Stimulated activated naive CD8-positive, alpha-beta T cell treated with anti-CD3 and anti-CD28 coated beads, Interleukin-15, Interleukin-2, amounts not matched to agents 100 U/mL and 50 U/mL, for 24 hours (primary cell): ENCODE measurements at places on chromosomes 5 and 9.
A peak's percentile ranks its signal among the peaks of the same experiment; 100 is the strongest.

GRCh38 chr5:60415443-60415842 lies 284.5 kb downstream of the DEPDC1B start:
- no peak for DNase-seq

GRCh38 chr9:110623462-110624025 lies 44.0 kb upstream of the SVEP1 start:
- peak; percentile 18 for DNase-seq

DNA sequence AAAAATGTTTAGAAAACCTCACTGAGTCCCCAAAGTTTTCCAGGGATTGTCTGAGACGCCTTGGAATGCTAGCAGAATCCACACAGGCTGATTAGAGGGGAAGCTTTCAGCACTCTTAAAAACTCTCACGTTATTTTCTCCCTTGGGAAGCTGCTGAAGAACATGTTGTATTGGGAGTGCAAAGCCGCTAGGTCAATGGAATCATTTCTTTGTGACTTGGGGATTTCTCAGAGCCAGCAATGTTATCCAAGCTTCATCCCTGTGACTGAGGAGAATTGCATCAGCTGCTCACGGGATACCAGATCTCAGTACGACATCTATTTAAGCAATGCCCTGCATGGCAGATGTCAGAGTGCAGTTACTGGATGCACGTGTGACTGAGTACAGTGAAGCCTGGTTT lies 426.4 kb upstream of the MPDZ start:
- DNase-seq = no peak

DNA sequence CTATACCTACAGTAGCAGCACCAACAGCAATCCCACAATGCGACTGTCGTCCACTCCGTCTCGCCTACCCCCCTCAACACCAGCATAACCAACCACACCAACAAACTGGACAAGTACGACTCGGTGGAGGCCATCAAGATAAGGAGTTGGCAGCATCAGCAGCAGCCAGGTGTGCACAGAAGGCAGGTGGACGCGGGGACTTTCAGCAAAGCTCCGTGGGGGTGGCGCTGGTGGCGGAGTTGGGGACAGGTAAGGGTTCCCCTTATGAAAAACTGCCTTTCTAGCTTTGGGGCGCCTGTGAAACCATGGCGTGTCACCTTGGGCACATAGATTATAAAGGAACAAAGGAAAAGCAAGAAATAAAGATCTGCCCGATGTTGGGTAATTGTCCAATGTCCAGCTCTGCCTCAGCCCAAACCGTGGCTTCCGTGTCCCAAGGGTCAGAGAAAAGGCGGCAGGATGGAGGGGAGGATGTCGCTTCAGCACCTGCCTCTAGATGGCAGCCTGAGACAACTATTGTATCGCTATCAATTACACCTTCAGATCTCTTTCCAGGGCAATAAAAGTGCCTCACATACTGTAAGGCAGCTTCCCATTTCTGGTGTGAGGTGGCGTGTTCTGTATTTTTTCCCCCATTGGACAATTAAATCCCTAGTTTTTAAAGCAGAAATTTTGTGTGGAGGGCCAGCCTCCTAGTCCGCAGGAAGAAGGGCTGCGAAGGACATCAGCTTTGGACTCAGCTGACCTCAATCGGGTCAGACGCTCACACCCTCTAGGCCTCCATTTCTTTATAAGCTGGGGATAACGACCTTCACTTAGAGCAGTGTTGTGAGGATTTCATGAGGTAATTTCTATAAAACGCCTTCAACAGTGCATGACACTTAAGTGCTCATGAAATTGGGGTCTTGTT lies 58.8 kb downstream of the MTRR start:
- DNase-seq = peak; percentile 45

- DNase-seq = no peak
Measured at GRCh38 chr9:4303006-4303405, 3.1 kb upstream of the GLIS3 start.

GRCh38 chr5:176995122-176995490 lies 11.5 kb downstream of the UIMC1 start:
- no peak for DNase-seq

GRCh38 chr9:123881604-123882003 lies 48.3 kb downstream of the DENND1A start:
- no peak for DNase-seq

- DNase-seq = no peak
Measured at GRCh38 chr9:5846501-5846921, 13.6 kb upstream of the ERMP1 start.

GRCh38 chr9:94864862-94865509 lies 138.5 kb downstream of the AOPEP start:
- no peak for DNase-seq

DNA sequence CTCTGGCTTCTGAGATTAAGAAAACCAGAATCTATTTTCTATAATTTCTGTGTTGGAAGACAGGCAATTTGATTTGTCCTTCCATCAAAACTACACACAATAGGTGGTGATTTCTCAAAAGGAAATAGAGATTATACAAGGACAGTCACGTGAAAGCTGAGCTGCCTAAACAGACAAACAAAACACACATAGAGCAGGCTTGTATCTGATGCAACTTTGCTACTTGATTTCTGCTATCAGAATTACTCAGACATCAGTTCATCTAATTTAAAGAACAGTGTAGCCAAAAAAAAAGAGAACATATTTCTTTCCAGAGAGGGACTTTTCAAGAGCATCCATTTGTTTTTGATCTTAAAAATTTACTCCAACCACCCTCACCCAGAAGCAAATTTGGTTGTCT lies 2128.3 kb upstream of the C9orf72 start:
- no peak for DNase-seq

- no peak for DNase-seq
Measured at GRCh38 chr9:112719241-112719691, 1.3 kb upstream of the INIP start.

DNA sequence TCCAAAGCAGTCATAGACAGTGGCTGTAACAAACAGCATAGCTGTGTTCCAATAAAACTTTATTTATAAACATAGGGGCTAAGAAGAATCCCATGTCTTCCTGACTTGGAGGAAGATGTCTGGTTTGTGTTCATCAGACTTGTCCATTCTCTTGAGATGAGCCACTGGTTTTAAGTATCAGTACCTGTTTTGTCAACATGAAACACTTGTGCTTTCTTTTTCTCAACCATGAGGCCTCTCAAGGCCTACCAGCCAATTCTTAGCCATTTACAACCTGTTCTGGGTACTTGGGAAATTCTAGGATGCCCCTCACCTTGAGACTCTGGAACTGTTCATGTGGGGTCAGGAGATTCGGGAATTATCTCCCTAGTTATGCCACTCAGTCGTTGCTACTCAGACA lies 154.3 kb upstream of the PPP1R2B start:
- DNase-seq = no peak

- DNase-seq = no peak
Measured at GRCh38 chr9:16709924-16710323, 160.5 kb downstream of the BNC2 start.

DNA sequence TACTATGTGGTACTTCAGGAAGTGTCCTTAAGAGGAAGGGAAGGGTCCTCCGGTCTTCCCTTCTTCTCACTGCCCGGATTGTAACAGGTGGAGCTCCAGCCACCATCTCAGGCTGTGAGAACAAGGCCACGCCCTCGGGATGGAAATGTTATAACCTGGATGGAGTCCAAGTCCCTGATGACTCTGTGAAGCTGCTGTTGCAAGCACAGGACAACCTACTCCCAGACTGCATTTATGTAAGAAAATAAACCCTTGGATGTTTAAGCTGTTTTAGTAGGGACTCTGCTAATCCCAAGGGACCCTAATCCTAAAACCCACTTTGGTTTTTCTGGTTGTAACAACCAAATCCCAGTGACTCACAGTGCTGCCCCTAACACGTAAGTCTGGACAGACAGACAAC lies 221.6 kb downstream of the ACTL7B start:
- no peak for DNase-seq

- DNase-seq = peak; percentile 60
Measured at GRCh38 chr5:181190711-181191525, 14.1 kb downstream of the TRIM7 start.

- no peak for DNase-seq
Measured at GRCh38 chr5:133781436-133782225, 169.3 kb upstream of the FSTL4 start.

GRCh38 chr9:74125941-74126340 lies 371.2 kb upstream of the RORB start:
- no peak for DNase-seq

GRCh38 chr5:59065554-59065953 lies 482.7 kb downstream of the RAB3C start:
- DNase-seq = no peak

- no peak for DNase-seq
Measured at GRCh38 chr5:119177226-119177625, 106.3 kb downstream of the DMXL1 start.

- no peak for DNase-seq
Measured at GRCh38 chr9:99004115-99004514, 60.4 kb downstream of the COL15A1 start.

GRCh38 chr9:126383406-126384046 lies 56.9 kb downstream of the MVB12B start:
- no peak for DNase-seq

GRCh38 chr5:156208271-156208670 lies 118.7 kb upstream of the SGCD start:
- DNase-seq = no peak

- no peak for DNase-seq
Measured at GRCh38 chr9:128735373-128735772, 11.4 kb upstream of the ZDHHC12 start.

GRCh38 chr5:148005788-148006520 lies 57.8 kb upstream of the SPINK5 start:
- no peak for DNase-seq

DNA sequence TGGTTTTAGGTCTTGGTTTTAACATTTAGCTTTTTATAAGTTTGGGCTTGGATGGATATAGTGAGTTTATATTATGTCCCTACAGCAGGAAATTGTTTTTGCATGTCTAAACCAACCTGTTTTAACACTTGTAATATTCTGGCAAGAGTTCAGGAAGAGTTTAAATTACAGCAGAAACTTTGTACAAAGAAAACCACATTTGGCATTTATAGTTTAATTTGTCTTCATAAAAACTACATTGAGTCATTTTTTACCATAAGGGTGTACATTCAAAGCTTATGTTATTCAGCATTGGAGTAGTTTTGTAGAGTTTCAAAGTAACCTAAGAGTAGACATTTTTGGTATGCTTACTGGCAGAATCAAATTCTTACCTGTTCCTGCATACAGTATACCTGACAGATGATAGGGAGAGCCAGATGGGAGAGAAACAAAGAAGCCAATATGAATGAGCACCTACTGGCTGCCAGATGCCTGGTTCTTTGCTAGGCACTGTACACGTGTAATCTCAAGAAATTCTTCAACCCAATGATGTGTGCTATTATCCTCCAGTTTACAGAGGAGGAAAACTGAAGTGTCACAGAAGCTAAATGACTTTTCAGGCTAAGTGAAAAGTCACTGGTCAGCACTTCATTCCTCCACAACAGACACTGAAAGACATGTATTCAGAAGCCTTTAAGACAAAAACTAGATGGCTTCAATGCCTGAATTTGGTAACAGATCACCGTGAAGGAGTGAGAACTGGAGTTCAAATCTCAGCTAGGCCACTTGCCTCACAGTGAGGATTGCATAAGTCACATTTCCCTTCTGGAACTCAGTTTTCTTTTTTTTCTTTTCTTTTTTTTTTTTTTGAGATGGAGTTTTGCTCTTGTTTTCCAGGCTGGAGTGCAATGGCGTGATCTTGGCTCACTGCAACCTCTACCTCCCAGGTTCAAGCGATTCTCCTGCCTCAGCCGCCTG lies 25.9 kb upstream of the ECM2 start:
- no peak for DNase-seq

GRCh38 chr9:34492051-34492450 lies 30.7 kb downstream of the ENHO start:
- DNase-seq = no peak

DNA sequence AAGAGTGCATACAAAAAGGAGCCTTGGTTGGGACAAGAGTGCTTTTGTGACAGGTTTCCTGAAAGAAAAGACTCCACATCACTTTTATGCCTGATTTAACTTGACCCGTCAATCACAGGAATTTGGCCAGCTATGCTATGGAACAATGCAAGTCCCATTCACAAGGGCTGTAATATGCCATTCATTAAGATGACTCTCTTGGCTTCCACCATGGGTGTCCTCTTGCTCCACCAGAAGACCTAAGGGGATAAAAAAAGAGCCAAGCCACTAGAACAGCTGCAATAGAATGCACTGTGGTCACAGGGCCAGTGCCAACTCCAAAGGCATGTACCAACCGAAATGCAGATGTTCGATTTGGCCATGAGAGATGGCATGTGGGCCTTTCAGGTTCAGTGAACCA lies 480.1 kb upstream of the MPDZ start:
- DNase-seq = no peak

GRCh38 chr9:4987961-4988421 lies 2.9 kb downstream of the JAK2 start:
- DNase-seq = peak; percentile 64

- DNase-seq = peak; percentile 61
Measured at GRCh38 chr9:127919253-127919815, 2.5 kb upstream of the ST6GALNAC4 start.

DNA sequence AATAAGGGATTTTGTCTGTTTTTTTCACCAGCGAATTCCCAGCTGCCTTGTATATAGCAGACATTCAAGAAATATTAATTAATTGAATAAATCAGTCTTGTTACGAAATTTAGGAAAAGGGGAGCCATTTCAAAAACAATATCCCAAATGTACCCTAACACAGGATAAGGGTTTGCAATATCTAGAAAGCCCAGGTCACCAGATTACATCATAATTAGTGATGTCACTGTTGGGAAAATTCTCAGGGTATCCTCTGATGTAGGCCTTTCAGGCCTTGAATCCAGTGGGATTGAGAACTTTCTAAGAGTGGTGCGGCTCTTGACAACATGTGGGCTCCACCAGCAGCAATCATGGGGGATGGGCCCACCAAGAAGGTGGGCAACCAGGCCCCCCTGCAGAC lies at the start of gene ACTL7A:
Gene ACTL7A, plus strand, starts transcription at position 270 of the 400 bp plus-strand sequence. Its CDS starts 57 bp downstream, at position 327.
- DNase-seq = no peak
